ENCODE measurements at places on chromosomes 5 and 9. TPM values are rescaled to one million over a fixed set of nuclear protein-coding genes. Genes with fewer than 3 reads are reported as not detected.

GRCh38 chr9:128049843-128050242 lies 17.3 kb downstream of the NAIF1 start:
- H3K27ac ChIP-seq = no peak overlapping the region
- H3K27me3 ChIP-seq = no peaks in the 10 kb centered on the region
- H3K36me3 ChIP-seq = no peaks in the 10 kb centered on the region
- no peaks in the 10 kb centered on the region for H3K4me1 ChIP-seq
- no peak for DNase-seq
- no peak overlapping the region for H3K4me3 ChIP-seq

GRCh38 chr9:127880143-127880542 lies 2.7 kb upstream of the AK1 start:
- no peaks in the 10 kb centered on the region for H3K27me3 ChIP-seq
- no peak overlapping the region for H3K27ac ChIP-seq
- H3K4me3 ChIP-seq = no peak overlapping the region
- peaks cover 4% of the 10 kb centered on the region for H3K36me3 ChIP-seq

Gene PTPA
- total RNA-seq = 51.3 TPM

DNA sequence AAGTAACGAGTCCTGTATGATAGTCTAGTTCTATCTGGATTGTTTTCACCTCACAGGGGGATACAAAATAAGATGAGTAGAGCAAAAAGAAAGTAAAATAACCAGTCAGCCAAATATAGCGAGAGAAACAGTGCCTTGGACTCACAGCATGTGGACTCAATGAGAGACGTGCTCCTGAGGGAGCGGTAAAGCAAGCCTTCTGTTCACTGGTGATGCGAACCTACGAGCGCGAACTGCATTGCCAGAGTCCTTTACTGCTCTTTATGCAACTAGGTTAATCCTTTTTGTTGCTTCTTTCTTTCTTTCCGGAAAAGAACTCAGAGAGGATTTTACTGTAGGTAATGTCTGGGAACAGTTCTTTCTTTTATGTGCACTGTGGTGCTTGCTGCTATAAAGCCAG lies 132.7 kb downstream of the ANXA1 start:
- no peak for DNase-seq
- no peaks in the 10 kb centered on the region for H3K27me3 ChIP-seq
- H3K4me1 ChIP-seq = no peaks in the 10 kb centered on the region
- no peak overlapping the region for H3K4me3 ChIP-seq
- no peak overlapping the region for H3K27ac ChIP-seq

Gene ORM1
- not detected for total RNA-seq

DNA sequence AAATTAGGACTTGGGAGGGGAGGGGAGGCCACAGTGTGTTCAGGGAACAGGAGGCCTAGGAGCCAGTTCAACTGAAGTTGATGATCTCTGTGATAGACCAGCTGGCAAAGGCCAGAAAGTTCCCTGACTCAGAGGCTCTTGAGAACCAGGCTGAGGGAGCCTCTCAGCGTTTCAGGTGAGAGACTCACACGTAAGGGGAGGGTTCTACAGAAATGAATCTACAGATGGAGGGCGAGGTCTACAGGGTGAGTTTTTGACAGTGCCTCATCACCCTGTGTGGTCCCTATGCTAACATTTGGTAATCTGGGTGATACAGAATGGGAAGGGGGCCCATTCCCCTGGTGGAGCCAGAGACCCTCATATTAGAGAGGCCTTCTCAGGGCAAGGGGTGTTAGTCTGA lies 32.0 kb downstream of the ENHO start:
- H3K36me3 ChIP-seq = no peaks in the 10 kb centered on the region
- H3K27ac ChIP-seq = no peak overlapping the region
- no peaks in the 10 kb centered on the region for H3K4me1 ChIP-seq
- H3K4me3 ChIP-seq = no peak overlapping the region

DNA sequence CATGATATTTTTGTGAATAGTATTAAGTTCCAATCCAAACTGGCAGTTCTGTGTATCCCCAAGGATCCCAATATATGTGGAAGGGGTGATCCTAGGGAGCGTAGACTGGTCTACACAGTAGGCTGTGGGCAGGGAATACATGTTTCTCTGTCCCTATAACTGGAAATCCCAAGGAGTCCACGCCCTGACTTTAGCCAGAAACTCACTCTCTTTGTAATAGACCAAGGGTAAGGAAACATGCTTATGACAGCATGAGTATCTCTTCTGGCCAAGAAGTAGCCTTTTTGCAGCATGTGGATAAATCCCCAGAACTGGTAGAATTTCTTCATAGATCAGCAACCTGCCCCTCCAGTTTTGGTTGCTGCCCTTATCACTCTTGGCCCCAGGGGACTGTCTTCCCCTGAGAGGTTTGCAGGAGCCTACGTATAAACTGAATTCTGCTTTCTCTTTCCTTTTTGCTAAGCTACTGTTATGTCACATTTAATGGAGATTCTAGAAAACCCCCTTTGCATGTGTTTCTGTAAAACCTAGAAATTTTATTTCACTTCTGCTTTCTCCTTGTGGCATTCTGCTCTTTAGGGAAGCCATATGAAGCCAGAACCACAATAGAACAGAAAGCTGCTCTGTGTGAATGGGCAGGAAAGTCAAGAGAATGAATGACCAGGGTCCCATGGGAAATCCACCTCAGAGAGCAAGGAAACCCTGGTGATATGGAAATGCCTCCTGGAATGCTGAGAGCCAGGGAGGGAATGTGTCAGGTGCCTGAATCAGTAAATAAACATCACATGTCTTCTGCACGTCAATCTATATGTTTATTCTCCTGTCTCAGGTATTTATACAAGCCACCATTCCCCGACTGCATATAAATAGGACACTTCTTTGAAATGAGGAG lies 3.5 kb downstream of the IFNA2 start:
- H3K4me3 ChIP-seq = no peak overlapping the region
- peaks cover 8% of the 10 kb centered on the region for H3K4me1 ChIP-seq
- H3K36me3 ChIP-seq = no peaks in the 10 kb centered on the region
- peak; percentile 21 for DNase-seq
- no peak overlapping the region for H3K27ac ChIP-seq

Gene OGN
- not detected for total RNA-seq

DNA sequence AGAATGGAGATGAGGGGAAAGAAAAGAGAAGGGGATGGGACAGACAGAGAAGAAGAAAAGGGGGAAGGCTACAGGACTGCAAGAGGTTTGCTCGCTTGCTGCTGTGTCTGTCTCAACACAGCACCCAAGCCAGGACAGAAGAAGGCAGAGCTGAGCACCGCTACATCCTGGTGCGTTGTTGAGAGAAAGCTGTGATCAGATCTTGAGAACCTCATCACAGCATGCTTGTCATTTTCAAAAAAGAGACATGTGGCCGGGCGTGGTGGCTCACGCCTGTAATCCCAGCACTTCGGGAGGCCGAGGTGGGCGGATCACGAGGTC lies 110.9 kb downstream of the NXNL2 start:
- H3K27ac ChIP-seq = no peak overlapping the region
- DNase-seq = no peak
- H3K4me3 ChIP-seq = no peak overlapping the region
- no peaks in the 10 kb centered on the region for H3K4me1 ChIP-seq

Gene PCDHB13
- total RNA-seq = 0.11 TPM

GRCh38 chr9:135038331-135038730 lies 49.1 kb upstream of the OLFM1 start:
- DNase-seq = no peak
- H3K27ac ChIP-seq = no peak overlapping the region
- no peaks in the 10 kb centered on the region for H3K36me3 ChIP-seq

Gene OR1B1
- not detected for total RNA-seq

- no peak overlapping the region for H3K27ac ChIP-seq
- no peaks in the 10 kb centered on the region for H3K4me1 ChIP-seq
- no peaks in the 10 kb centered on the region for H3K36me3 ChIP-seq
- no peak overlapping the region for H3K4me3 ChIP-seq
Measured at GRCh38 chr5:67998709-67999261, 216.8 kb upstream of the PIK3R1 start.

Gene PCDHA12
- not detected for total RNA-seq

Gene DBH
- 0.09 TPM for total RNA-seq

DNA sequence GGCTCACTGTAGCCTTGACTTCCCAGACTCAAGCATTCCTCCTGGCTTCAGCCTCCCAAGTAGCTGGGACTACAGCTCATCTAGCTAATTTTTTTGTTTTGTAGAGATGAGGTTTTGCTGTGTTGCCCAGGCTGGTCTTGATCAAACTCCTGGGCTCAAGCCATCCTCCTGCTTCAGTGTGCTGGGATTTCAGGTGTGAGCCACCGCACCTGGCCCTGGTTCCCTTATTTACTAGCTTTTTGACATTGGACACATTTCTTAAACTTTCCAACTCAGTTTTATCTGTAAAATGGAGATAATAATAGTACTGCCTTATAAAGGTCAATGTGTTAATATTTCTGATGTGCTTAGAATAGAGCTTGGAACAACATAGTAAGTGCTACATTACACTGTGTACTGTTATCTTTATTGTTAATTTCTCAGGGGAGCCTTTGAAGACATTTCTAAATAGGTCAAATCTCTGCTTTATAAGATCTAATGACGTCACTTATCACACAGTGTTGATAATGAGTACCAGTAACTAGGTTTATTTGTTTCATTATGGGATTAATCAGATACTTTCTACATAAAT lies 66.7 kb downstream of the KIAA1958 start:
- no peak overlapping the region for H3K27ac ChIP-seq
- no peak for DNase-seq
- H3K4me1 ChIP-seq = no peaks in the 10 kb centered on the region
- no peaks in the 10 kb centered on the region for H3K27me3 ChIP-seq

GRCh38 chr9:107862881-107863280 lies 373.3 kb upstream of the KLF4 start:
- no peak overlapping the region for H3K4me3 ChIP-seq
- H3K36me3 ChIP-seq = no peaks in the 10 kb centered on the region
- DNase-seq = no peak
- H3K4me1 ChIP-seq = no peaks in the 10 kb centered on the region
- H3K27me3 ChIP-seq = no peaks in the 10 kb centered on the region

DNA sequence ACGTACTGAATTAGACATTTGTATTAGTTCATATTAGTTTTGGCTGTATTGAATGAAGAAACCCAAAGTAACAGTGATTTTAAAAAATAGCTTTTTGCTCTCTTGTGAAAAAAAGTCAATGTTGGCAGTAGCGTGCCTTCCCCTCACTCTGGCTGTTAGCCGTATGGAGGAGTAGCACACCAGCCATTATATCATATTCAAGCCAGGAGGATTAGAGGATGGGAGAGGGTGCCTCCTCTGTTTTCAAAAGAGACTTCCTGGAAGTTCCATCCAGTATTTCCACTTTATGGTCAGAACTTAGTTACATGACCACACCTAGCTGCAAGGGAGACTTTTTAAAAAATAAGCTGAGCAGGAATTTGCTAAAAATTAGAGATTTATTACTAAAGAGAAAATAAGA lies 41.2 kb downstream of the GPR21 start:
- no peak overlapping the region for H3K27ac ChIP-seq
- H3K4me1 ChIP-seq = no peaks in the 10 kb centered on the region
- H3K36me3 ChIP-seq = peaks cover 3% of the 10 kb centered on the region
- no peak for DNase-seq

Gene FOXD1
- total RNA-seq = not detected

DNA sequence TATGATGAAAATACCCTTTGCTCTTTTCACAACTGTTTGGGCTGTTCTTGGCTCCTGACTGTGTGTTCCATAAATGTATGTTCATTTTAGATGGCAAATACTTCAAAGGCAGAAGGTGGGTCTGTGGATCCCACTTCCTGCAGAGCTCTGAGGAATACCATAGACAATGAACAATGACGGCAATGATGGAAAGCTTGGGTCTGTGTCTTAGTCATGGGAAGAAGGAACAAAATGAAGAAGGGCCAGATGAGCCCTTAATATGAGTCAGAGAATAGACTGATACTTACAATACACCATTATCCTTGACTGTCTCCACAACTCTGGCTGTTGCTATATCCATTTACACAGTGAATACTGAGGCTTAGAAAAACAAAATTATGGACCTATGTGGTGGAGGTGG lies 126.0 kb downstream of the SLIT3 start:
- H3K36me3 ChIP-seq = no peaks in the 10 kb centered on the region
- no peak for DNase-seq
- no peak overlapping the region for H3K4me3 ChIP-seq
- no peak overlapping the region for H3K27ac ChIP-seq

Gene PITX1
- total RNA-seq = not detected

GRCh38 chr5:118548761-118549720 lies 439.3 kb downstream of the DTWD2 start:
- H3K27me3 ChIP-seq = no peaks in the 10 kb centered on the region
- H3K27ac ChIP-seq = no peak overlapping the region
- no peaks in the 10 kb centered on the region for H3K4me1 ChIP-seq
- H3K4me3 ChIP-seq = no peak overlapping the region
- H3K36me3 ChIP-seq = no peaks in the 10 kb centered on the region
- no peak for DNase-seq

DNA sequence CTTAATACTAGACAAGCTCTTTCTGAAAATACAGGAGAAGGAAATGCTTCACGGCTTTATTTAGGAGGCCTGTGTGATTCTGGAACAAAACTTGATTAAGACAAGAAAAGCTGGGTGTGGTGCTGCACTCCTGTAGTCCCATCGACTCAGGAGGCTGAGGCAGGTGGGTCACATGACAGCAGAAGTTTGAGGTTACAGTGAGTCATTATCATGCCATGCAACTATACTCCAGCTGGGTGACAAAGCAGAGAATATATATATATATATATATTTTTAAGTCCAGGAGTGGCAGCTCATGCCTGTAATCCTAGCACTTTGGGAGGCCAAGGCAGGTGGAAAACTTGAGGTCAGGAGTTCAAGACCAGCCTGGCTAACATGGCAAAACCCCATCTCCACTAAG lies 33.1 kb upstream of the SPIN1 start:
- no peak overlapping the region for H3K4me3 ChIP-seq
- no peaks in the 10 kb centered on the region for H3K4me1 ChIP-seq
- no peak overlapping the region for H3K27ac ChIP-seq
- no peaks in the 10 kb centered on the region for H3K36me3 ChIP-seq
- no peak for DNase-seq
- no peaks in the 10 kb centered on the region for H3K27me3 ChIP-seq

- H3K4me3 ChIP-seq = no peak overlapping the region
- peaks cover 30% of the 10 kb centered on the region for H3K27me3 ChIP-seq
- peaks cover 26% of the 10 kb centered on the region for H3K4me1 ChIP-seq
- H3K36me3 ChIP-seq = no peaks in the 10 kb centered on the region
- no peak overlapping the region for H3K27ac ChIP-seq
Measured at GRCh38 chr5:159105145-159106053, 5.7 kb upstream of the EBF1 start.

- H3K4me3 ChIP-seq = no peak overlapping the region
- H3K4me1 ChIP-seq = no peaks in the 10 kb centered on the region
- H3K36me3 ChIP-seq = no peaks in the 10 kb centered on the region
- no peak overlapping the region for H3K27ac ChIP-seq
- no peaks in the 10 kb centered on the region for H3K27me3 ChIP-seq
- no peak for DNase-seq
Measured at GRCh38 chr9:136616307-136616635, 46.4 kb upstream of the EGFL7 start.

Measured in CD4-positive, alpha-beta memory T cell (primary cell).